Renal cortex interstitium (tissue), 15 donors: ENCODE measurements at places on chromosomes 13 and 19. TPM values are rescaled to one million over a fixed set of nuclear protein-coding genes. Genes with fewer than 3 reads are reported as not detected.

DNA sequence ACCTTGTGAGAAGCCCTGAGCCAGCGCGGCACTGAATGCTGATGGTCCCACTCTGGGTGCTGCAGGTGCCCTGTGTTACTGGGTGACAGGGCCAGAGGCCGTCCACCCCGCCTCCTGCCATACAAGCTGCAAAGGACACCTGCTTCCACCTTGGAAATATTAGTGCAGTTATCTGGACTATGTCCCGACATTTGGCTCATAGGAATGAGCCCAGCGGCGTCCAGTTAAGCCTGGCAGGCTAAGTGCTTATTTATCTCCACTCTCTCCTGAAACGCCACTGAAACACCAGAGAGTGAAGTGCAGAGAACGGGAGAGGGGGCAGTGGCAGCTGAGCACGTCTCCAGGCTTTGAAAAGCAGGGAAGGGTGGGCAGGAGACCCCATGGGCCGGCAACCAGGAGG lies 145.8 kb downstream of the KDM4B start:
- DNase-seq = no peak

- no peak for DNase-seq
Observed at GRCh38 chr13:75986818-75987217, 350.7 kb downstream of the LMO7 start.

Gene BRSK1
- polyA plus RNA-seq = 14.6 TPM

- no peak for DNase-seq
Observed at GRCh38 chr13:51112771-51113170, 1.7 kb upstream of the C13orf42 start.

- no peak for DNase-seq
Observed at GRCh38 chr13:77563111-77563510, 27.6 kb downstream of the SCEL start.

Gene ZNF154
- 36.1 TPM for polyA plus RNA-seq

Gene CGB8
- not detected for polyA plus RNA-seq

GRCh38 chr13:102933122-102933521 lies 87.3 kb downstream of the ERCC5 start:
- no peak for DNase-seq

DNA sequence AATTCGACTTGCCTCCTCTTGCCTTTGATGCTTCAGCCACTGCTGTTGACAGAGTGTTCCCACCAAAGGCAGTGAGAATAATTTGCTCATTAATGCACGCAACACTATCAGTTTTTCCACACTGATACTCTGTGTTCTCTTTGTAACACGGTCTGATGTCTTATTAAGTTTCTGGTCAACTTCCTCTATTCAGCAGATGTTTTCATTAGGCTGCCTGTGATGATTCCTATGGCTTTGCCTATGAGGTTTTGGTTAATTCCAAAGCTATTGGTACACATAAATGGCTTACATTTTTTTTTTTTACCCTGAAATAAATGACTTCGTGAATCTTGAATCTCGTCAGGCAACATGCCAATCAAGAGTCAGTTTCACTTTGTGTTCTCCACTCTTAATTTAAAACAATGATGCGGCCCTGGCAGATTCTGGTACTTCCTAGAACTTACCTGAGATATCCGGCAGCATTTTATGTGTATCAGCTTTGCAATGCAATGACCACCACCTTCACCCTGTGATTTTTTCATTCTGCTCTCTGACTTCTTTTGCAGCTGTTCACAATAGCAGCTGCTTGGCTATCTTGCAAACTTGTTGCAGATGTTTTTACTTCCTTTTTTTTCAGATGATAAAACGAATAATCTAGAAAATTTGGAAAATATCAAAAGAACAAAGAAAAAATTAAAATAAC lies 27.5 kb upstream of the KL start:
- DNase-seq = no peak
